ENCODE measurements at places on chromosomes 12 and 14. TPM values are rescaled to one million over a fixed set of nuclear protein-coding genes. Genes with fewer than 3 reads are reported as not detected.

DNA sequence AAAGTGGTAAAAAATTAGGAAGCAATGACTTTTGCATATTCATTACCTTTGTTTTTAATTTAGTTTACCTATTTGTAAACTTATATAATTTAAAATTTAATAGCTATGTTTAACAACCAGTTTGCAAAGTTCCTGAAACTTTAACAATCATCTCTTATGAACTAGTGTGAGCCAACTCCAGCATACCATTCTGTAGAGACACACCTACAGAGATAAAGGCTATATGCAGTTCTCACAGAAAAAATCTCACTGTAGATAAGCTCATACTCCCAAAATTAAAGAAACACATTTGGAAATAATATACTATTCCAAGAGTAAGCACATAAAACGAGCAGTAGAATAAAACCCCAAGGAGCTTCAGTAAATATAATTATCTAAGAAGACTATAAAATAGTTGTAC, 77.5 kb downstream of the CDK17 start:
- DNase-seq: no peak

DNA sequence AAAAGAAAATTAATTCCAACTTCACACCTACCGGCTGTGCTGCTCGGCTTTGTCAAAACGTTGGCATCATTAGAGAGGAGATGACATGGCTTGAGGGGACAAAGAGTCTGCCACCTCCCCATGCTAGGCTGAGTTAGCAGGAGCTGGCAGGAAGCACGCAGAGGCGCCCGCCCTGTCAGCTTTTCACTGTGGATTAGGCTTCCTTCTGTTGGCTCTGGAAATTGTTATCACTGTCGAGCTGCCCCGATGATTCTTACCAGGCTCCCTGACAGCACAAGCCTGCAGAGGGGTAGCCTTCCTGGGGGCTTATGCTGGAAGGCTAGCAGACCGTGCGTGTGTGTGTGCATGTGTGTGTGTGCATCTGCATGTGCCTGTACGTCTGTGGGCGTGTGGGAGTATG, 490.9 kb upstream of the TBX3 start:
- no peak for DNase-seq

DNA sequence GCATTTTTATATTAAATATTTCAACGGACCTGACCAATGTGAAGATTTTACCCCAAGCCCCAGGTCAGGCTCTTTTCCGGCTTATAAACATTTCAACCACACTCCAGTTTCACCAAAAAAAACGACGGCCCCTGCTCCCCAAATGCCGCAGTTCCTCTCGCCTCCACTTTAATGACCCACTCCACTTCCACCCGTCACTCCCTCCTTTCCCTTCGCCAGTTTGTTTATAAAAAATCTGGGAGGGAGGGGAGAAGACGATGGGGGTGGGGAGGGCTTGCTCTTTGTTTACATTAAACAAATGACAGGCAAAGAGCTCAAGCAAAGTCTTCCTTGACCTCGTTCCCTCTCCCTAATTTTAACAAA, 5.4 kb downstream of the SIX6 start:
- no peak for DNase-seq

Gene AKAP3
- total RNA-seq: 1.7 TPM

GRCh38 chr12:42776396-42776795, 186.8 kb upstream of the PRICKLE1 start:
- DNase-seq: no peak

Gene LRP6
- total RNA-seq: 14.4 TPM
